ENCODE measurements at places on chromosomes 7 and 10. TPM values are rescaled to one million over a fixed set of nuclear protein-coding genes. Genes with fewer than 3 reads are reported as not detected.
A peak's percentile ranks its signal among the peaks of the same experiment; 100 is the strongest.

Gene PAPSS2
- 0.69 TPM for total RNA-seq

DNA sequence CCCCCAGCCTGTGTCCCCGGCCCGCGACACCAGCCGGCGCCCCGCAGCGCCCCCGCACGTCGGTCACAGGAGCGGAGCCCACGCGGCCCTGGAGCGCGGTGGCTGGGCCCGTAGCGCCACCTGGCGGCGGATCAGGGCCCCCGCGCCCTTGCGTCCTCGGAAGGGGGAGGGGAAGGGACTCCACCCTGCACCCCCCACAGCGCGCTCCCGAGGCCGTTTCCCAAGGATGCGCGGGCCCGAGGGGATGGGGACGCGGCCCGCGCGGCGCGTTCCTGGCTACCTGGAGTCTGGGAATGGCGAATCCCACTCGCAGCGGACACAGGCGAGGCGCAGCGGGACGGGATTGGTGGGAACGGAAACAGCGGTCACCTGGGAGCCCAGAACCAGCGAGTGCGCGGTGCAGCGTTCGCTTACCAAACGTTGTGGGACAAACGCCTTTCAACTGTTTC is 23.8 kb upstream of the MKI67 start:
- H3K4me3 ChIP-seq, result peak overlapping the region; percentile 86
- H3K4me1 ChIP-seq, result peaks cover 30% of the 10 kb centered on the region
- H3K36me3 ChIP-seq, result peaks cover 12% of the 10 kb centered on the region
- no peak overlapping the region for H3K27ac ChIP-seq

GRCh38 chr10:52212062-52212461 is 102.0 kb upstream of the DKK1 start:
- no peak overlapping the region for H3K27ac ChIP-seq
- H3K36me3 ChIP-seq, result no peaks in the 10 kb centered on the region
- no peak for DNase-seq

DNA sequence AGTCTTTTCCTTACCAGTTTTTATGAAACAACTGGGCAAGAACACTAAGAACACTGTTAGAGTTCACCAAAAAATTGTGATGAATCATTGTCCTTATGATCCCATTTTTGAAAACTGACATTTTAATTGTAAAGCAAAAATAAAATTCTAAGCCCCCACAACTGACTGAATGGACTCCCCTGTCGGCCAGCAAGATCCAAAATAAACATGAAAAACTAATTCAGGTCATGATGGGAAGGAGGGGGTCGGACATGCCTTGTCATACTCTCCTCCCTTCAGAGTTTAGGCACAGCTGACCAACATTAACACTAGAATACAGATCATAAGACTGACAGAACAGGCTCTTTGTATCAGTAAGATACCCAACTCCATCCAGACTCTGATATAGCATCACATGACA is 2.0 kb upstream of the RBAK start:
- no peaks in the 10 kb centered on the region for H3K27me3 ChIP-seq
- DNase-seq, result no peak
- H3K27ac ChIP-seq, result no peak overlapping the region

DNA sequence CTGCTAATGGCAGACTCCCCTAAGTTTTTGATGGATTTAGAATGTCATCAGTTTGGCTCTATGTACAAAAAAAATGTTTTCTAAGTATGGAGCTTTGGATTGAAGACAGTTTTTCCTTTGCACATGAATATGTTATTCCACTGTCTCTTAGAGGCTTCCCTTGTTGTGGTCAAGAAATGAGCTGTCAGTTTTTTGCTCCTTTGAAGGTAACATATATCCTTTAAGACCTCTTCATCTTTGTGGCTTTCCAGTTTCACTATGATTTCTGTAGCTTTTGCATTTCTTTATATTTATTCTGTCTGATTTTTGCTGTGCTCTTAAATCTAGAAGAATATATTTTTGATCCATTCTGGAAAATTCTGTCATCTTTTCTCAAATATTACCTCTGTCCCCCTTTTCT is 15.8 kb upstream of the ODAD2 start:
- no peaks in the 10 kb centered on the region for H3K36me3 ChIP-seq
- H3K27me3 ChIP-seq, result peaks cover 35% of the 10 kb centered on the region
- DNase-seq, result no peak
- no peak overlapping the region for H3K4me3 ChIP-seq
- H3K4me1 ChIP-seq, result peaks cover 11% of the 10 kb centered on the region

DNA sequence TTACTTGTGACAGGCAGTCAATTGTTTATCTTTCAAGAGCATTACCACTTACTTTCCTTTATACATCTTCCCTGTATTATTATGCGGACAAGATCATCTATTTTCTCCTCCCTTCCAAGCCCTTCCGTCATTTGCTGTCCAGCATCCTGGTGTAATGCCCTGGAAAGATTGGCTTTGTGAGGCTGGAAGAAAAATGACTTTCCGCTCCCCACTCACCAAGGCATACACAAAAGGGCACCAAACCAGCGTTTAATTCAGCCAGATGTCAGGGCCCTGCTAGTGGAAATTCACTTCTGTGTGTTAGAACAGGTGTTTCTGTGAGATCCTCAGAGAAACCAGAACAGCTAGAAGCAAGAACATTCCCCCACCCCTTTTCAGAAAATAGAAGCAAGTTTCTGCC is 128.1 kb upstream of the NANOS1 start:
- H3K4me1 ChIP-seq, result no peaks in the 10 kb centered on the region
- H3K27me3 ChIP-seq, result peaks cover 23% of the 10 kb centered on the region
